ENCODE measurements at places on chromosomes 13 and 19.
A peak's percentile ranks its signal among the peaks of the same experiment; 100 is the strongest.

DNA sequence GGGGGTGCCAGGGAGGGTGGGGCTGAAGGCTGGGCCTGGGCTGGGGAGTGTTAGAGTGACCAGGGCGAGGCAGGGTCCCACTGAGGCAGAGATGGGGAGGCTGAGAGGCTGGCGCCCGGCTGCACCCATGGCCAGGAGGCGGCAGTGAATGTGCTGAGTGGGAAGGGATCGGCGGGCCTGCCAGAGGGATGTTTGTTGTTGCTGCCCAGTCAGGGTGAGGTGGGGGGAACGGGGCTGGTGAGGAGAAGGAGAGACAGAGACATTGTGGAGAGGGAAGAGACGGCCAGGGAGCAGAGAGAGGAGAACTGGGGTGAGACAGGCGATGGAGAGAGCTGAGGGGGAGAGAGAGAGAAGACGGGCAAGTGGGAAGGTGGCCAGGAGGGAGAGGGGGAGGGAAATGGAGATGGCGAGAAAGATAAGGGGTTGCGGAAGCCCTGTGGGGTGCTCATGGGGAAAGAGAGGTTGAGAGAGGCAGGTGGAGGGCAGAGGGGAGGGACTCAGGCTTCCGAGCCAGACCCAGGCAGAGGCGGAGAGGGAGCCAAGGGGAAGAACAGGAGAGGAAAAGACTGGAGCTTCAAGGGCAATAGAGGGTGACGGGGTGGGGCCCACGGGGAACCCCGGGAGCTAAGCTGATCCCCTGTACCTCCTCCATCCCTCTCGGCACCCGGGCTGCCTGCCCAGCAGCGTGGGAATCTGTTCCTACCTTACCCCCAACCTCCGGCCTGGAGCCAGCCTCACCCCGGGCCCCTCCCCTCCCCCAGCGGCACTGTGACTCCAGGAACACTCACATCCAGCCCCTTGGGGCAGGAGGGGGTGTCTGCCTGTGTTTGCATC lies 690 bp upstream of the B3GNT8 start:
- peak; percentile 30 for DNase-seq

GRCh38 chr13:50915565-50915964 lies 6.0 kb downstream of the RNASEH2B start:
- no peak for DNase-seq

DNA sequence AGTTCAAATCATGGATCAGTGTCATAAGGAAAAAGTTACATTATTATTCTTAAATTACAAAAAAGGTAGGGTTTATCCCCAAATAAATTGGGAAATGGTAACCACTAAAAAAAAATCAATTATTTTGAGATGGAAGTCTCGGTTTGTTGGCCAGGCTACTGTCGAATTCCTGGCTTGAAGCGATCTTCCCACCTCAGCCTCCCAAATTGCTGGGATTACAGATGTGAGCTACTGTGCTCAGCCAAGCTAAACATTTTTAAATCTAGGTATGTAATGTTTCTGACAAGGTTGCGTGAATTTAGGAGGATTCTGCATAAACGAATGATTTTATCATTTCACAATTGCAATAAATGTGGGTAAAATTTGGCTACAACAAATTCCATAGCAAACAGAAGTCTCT lies 2.0 kb downstream of the NAA16 start:
- DNase-seq: no peak

GRCh38 chr19:2475018-2475701 lies 767 bp upstream of the GADD45B start:
- no peak for DNase-seq

DNA sequence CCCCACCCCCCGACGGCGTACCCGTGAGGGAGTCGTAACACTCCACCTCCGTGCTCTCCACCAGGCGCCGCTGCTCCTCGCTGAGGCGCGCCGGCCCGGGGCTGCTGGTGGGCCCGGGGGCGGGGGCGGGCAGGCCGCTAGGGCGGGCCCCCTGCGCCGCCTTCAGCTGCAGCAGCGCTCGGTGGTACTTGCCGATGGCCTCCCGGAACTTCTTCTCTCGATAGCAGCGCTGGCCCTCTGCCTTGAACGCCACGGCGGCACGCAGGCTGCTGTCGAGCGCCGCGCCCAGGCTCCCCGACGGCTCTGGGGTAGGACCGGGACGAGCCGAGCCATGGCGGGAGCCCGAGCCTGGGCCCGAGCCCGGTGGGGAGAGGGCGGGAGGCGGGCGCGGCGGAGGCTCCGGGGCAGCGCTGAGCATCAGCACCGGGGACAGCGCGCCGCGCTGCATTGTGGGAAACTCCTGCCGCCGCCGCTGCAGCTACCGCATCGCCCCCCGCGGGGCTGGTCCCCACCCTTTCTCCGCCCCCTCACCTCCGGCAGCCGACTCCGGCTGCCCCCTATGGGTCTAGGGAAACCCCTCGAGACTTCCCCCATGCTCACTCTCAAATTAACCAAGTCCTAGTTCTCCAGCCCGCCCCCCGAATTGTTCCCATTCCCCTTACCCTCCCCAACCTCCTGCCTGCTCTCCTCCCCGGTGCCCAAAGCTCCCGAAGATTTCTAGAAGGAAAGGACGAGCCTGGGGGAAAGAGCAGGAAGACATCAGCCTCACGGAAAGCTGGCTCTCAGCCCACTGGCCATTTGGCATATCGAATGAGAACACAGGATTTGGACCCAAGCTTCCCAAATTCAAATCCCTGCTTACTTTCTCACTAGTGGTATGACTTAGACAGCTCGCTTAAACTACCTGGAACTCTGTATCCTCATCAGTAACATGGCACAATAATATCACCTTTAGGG lies at the start of gene TTC9B:
Gene TTC9B, minus strand, starts transcription at position 451 of the 957 bp plus-strand sequence. Its CDS starts 3 bp downstream, at position 448.
- DNase-seq: no peak

DNA sequence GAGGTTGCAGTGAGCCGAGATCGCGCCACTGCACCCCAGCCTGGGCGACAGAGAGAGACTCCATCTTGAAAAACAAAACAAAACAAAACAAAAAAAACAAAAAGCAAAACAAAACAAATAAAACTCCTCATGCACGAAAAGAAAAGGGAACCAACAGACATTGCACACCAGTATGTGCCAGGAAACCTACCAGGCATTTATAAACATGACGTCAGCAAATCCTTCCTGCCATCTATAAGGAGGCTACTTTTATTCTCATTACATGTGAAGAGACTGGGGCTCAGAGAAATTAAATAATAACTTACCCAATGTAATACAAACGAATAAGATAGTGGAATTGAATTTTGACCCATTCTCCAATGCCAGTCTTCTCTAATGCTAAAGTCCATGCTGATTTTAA lies 197.2 kb downstream of the NUFIP1 start:
- no peak for DNase-seq

GRCh38 chr13:68644611-68645010 lies 1414.5 kb upstream of the PCDH9 start:
- DNase-seq: no peak

DNA sequence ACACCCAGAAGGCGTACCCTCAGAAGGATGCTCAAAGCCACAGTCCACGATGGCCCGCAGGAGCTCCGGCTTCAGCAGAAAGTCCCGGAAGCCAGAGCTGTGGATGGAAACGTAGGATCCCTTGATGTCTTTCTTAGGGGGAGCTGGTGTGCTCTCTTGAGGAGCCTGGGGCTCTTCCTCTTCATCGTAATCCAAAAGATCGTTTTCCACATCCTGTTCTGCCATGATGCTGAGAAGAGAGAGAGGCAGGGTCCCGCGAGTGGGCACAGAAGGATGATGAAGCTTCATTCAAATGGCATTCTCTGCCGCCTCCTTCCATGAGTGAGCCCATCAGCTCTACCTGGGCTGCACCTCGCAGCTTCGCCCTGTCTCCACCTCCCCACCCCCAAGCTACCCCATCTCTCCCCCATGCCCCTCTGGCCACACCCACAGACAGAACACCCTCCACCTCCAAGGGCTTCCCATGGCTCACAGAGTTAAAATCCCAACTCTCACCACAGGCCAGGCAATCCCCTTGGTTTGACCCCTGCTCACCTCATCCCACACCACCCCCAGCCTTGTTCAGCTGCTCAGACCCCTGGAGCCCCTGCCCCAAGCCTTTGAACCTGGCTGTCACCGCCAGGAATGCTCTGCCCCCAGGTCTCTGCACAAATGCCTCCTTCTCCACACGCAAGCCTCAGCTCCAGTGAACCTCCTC lies 6.0 kb downstream of the DDX39A start:
- DNase-seq: no peak

- no peak for DNase-seq
Measured at GRCh38 chr13:107295416-107296140, 727.6 kb upstream of the ARGLU1 start.

DNA sequence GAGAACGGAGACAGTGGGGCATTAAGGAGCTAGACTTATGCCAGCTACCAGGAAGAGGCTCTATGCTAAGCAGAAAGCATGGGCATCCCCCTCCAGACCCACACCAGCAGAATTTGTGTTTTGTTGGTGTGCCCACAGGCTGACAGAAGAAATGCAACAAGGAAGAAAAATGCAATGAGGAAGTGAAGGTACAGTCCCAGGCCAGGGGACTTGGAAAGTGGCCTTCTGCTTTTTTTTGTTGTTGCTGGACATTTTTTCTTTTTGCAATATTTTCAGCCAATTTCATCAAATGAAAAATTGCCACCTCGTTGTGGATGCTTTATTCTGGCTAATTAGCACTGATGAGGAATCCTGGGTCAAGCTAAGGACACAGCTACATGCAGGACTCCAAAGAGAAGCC lies 167.7 kb downstream of the TSHZ3 start:
- DNase-seq: no peak
